ENCODE measurements at places on chromosomes 2 and 18.

- DNase-seq = no peak
Observed at GRCh38 chr2:220504938-220505503, 877.6 kb downstream of the SLC4A3 start.

- DNase-seq = no peak
Observed at GRCh38 chr2:81163583-81163982, 859.0 kb upstream of the LRRTM1 start.

DNA sequence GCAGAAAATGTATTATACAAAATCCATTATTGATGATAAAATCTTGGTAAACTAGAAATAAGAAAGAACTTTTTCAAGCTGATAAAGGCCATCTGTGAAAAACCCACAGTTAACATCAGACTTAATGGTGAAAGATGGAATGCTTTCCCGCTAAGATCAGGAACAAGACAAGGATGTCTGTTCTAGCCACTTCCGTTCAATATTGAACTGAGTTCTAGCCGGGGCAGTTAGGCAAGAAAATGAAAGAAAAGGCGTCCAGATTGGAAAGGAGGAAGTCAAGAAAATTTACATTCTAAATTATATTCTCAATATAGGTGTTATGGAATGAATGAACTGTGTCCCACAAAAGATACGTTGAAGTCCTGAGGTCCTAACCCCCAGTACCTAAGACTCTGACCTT lies 39.1 kb upstream of the DTNB start:
- no peak for DNase-seq

- DNase-seq = peak; percentile 53
Observed at GRCh38 chr18:3451989-3452749, 2.2 kb downstream of the TGIF1 start.

DNA sequence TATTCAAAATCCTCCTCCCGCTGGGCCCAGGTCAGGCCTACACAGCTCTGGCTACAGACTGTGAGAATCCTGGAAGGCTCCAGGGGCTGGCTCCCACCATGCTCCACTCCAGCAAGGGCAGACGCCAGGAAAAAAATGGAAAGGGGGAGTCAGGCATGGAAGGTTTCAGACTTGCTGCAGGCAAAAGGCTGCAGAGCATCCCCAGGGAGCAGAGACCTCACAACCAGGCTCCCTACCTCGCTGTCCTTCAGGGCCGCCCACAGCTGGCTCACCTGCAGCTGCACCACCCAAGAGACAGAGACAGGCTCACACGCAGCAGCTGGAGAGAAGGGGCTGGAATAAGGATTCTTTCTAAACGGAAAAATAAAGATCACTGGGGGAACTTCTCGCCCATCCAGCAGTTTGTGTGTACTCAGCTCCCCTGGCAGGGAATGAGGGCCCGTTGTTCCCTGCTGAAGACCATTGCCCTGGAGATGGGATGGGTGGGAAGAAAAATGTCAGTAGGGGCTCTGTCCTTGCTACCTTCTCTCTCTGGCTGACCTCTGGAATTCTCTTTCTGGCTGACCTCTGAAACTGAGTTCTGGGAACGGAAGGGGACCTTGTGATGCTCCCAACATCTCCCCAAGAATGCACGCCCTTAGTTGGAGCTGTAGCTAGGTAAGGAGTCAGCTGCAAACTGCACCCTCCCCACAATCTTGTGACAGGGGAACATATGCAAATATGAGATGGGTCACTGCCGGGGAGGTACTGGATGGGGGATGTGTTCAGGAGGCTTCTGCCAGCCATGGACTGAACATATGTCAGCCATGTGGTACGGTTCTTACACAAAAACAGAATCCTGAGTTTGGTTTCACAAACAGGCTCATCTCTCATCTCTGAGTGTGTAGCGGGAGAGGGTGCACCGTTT lies 34.5 kb downstream of the BCL2 start:
- DNase-seq = no peak

GRCh38 chr18:76824145-76824676 lies 1.9 kb downstream of the ZNF236 start:
- DNase-seq = no peak

GRCh38 chr2:65062843-65063825 lies 6.9 kb downstream of the CEP68 start:
- no peak for DNase-seq

DNA sequence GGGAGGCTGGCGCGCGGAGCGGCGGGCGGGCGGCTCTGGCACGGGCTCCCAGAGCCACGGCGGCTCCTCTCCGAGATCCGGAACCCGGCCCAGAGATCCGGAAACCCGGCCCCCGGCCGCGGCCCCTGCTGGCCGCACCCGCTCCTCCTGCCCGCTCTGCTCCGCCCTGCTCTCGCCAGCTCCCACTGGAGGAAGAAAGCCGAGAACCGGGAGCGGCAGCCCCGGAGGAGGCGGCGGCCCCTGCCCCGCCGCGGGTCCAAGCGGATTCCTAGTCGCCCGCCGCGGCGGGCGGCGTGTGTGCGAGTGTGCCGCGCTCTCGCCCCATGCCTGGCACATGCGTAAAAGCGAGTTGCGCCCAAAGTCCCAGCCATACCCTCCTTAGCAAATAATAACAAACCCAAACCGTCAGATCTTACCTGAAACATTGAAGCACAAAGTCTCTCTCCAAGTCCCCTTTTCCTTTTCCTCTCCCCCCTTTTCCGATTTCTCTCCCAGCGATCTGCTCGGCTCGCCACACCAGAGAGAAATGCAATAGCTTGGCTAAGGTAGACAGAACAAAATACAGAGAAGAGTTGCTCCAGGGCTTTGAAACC lies 108.7 kb upstream of the KCTD1 start:
- peak; percentile 78 for DNase-seq

- DNase-seq = no peak
Observed at GRCh38 chr18:76230791-76231190, 264.3 kb downstream of the ZNF516 start.

- no peak for DNase-seq
Observed at GRCh38 chr2:73111073-73112025, 1.4 kb downstream of the RAB11FIP5 start.

- DNase-seq = no peak
Observed at GRCh38 chr18:33831424-33831823, 253.4 kb downstream of the ASXL3 start.

GRCh38 chr18:37242091-37242490 lies 323.5 kb downstream of the CELF4 start:
- DNase-seq = no peak

DNA sequence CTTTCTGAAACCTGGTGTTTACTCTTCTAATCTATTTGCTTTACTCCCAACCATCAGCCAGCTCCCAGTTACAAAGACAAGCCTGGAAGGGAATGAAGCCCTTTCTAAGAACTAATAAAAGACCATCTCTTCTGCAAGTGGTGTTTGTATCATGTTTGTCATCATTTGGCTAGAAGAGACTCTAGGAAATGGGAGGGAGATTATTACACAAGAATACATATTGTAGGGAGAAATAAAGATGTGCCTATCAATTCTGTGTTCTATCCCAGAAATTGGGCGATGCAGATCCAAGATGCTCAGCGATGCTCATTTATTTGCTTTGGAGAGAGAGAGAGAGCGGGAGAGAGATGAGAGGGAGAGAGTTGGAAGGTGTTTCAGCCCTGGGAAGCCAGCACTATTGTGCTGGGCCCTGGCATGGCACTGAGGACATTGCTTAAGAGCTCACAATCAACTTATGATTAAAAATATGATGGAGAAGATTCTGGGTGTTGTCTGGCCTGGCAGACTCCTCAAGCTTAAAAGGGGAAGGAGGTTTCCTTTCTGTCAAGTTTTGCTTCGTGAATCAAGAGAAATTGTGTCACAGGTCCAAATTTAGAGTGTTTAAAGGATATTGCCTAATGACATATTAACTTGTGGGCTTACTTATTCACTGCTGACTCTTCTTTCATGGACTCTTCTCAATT lies 41.8 kb upstream of the AFF3 start:
- no peak for DNase-seq

DNA sequence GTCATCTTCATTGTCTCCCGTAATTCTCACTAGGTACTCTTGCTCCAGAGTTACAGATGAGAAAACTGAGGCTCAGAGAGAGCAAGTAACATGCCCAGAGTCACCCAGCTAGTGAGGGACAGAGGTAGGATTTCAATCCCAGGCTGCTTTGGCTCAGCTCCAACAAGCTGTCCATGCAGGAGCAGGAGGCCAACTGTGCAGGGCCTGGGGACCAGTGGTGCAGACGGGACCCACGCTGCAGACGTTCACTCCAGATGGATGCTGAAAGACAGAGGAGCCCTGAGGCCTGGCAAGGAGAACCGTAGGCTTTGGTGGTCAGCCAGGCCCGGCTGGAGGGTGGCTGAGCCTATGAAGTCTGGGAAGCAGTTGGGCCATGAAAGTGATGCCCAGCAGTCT lies 102.6 kb downstream of the MCFD2 start:
- DNase-seq = no peak

Data from head of caudate nucleus (tissue), 42 donors.